HCT116 (cell line): ENCODE measurements at places on chromosomes 7 and 10. TPM values are rescaled to one million over a fixed set of nuclear protein-coding genes. Genes with fewer than 3 reads are reported as not detected.

The TLX1 gene
- total RNA-seq, result not detected

The AKR1C3 gene
- total RNA-seq, result 3.0 TPM

The UBTD1 gene
- 12.8 TPM for total RNA-seq

The NOBOX gene
- total RNA-seq, result not detected

The ANKIB1 gene
- total RNA-seq, result 41.2 TPM

The TRIM24 gene
- total RNA-seq, result 12.8 TPM

The A1CF gene
- 0.30 TPM for total RNA-seq

The CTBP2 gene
- total RNA-seq, result 144 TPM

DNA sequence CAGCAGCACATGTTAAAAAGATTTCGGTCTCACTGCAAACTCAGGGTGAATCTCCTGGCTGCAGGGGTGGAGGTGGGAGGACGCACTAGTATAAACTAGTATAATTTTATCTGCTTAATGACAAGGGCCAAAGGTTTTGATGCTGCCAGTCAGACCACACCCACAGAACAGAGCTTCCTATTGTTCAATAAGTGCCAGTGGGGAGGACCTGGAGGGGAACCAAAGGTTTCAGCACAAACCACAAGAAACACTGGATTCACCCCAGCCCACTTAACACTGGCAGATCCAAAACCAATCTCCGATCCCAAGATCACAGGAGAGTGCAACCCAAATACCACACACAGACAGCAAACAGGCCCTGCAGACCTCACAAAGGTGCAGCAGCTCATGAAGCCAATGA lies 6.6 kb downstream of the VOPP1 start:
- no peaks in the 10 kb centered on the region for H3K27me3 ChIP-seq
- no peak overlapping the region for H3K4me3 ChIP-seq
- no peaks in the 10 kb centered on the region for H3K36me3 ChIP-seq
- H3K27ac ChIP-seq, result no peak overlapping the region

DNA sequence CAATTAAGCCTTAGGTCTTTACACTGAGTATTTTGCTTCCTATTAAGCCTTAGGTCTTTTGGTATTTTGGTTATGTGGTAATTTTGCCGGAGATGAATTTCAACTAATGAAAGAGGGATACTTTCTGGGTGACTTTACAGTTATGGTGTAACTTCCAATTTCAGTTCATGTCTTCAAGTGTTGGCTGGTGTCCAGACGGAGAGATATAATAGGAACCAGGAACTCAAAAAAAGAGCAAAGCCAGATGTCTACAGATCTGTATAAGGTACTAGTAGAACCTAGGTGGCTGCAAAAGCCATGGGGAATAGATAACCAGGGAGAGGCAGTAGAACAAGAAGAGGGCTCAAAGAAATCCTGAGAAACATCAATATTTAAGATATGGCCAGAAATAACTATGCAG lies 12.3 kb downstream of the ERCC6 start:
- H3K27ac ChIP-seq, result no peak overlapping the region
- peaks cover 9% of the 10 kb centered on the region; the same call in 1 of the 2 replicates for H3K36me3 ChIP-seq
- H3K4me3 ChIP-seq, result no peak overlapping the region
- DNase-seq, result no peak

- H3K36me3 ChIP-seq, result no peaks in the 10 kb centered on the region
- H3K4me3 ChIP-seq, result no peak overlapping the region
- DNase-seq, result no peak
- no peaks in the 10 kb centered on the region for H3K4me1 ChIP-seq
- 0 out of 2 replicates have a peak, but pooled peaks cover 3% of the 10 kb centered on the region for H3K27me3 ChIP-seq
These were observed 88.5 kb downstream of the PAXIP1 start for GRCh38 chr7:154914308-154914995.

- no peaks in the 10 kb centered on the region for H3K27me3 ChIP-seq
- H3K27ac ChIP-seq, result peak overlapping the region; percentile 73
- H3K4me3 ChIP-seq, result no peak overlapping the region
- H3K4me1 ChIP-seq, result peaks cover 83% of the 10 kb centered on the region
These were observed 104.7 kb upstream of the KLF14 start for GRCh38 chr7:130838738-130839137.

- peaks cover 18% of the 10 kb centered on the region; the same call in 1 of the 2 replicates for H3K27me3 ChIP-seq
- no peaks in the 10 kb centered on the region for H3K36me3 ChIP-seq
- H3K4me3 ChIP-seq, result no peak overlapping the region
- H3K27ac ChIP-seq, result no peak overlapping the region
These were observed 73.9 kb upstream of the VIPR2 start for GRCh38 chr7:159218607-159219006.

GRCh38 chr7:150660939-150661613 lies 24.4 kb upstream of the GIMAP2 start:
- DNase-seq, result no peak
- no peak overlapping the region for H3K27ac ChIP-seq
- no peaks in the 10 kb centered on the region for H3K4me1 ChIP-seq

GRCh38 chr10:61142987-61143386 lies 199.0 kb upstream of the RHOBTB1 start:
- no peak for DNase-seq
- H3K36me3 ChIP-seq, result no peaks in the 10 kb centered on the region
- no peaks in the 10 kb centered on the region for H3K27me3 ChIP-seq
- no peak overlapping the region for H3K27ac ChIP-seq

GRCh38 chr7:123637203-123637602 lies 18.5 kb upstream of the LMOD2 start:
- no peaks in the 10 kb centered on the region for H3K36me3 ChIP-seq
- H3K4me3 ChIP-seq, result no peak overlapping the region
- no peaks in the 10 kb centered on the region for H3K4me1 ChIP-seq
- no peak for DNase-seq
- no peak overlapping the region for H3K27ac ChIP-seq

DNA sequence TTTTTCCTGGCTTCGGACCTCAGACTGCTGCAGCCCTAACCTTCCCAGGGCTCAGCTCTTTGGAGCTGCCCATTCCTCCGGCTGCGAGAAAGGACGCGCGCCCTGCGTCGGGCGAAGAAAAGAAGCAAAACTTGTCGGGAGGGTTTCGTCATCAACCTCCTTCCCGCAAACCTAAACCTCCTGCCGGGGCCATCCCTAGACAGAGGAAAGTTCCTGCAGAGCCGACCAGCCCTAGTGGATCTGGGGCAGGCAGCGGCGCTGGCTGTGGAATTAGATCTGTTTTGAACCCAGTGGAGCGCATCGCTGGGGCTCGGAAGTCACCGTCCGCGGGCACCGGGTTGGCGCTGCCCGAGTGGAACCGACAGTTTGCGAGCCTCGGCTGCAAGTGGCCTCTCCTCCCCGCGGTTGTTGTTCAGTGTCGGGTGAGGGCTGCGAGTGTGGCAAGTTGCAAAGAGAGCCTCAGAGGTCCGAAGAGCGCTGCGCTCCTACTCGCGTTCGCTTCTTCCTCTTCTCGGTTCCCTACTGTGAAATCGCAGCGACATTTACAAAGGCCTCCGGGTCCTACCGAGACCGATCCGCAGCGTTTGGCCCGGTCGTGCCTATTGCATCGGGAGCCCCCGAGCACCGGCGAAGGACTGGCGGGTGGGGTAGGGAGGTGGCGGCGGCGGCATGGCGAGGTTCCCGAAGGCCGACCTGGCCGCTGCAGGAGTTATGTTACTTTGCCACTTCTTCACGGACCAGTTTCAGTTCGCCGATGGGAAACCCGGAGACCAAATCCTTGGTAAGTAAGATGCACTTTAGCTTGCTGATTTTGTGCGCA lies at the start of gene PLXDC2:
Gene PLXDC2, plus strand, starts transcription at position 22 of the 820 bp plus-strand sequence.
- H3K4me3 ChIP-seq, result no peak within 1 kb of the TSS
- H3K27ac ChIP-seq, result no peak within 1 kb of the TSS
- no peaks in the 10 kb centered on the region for H3K4me1 ChIP-seq
- H3K27me3 ChIP-seq, result no peaks in the 10 kb centered on the region
- no peaks in the 10 kb centered on the region for H3K36me3 ChIP-seq
- DNase-seq, result no peak

DNA sequence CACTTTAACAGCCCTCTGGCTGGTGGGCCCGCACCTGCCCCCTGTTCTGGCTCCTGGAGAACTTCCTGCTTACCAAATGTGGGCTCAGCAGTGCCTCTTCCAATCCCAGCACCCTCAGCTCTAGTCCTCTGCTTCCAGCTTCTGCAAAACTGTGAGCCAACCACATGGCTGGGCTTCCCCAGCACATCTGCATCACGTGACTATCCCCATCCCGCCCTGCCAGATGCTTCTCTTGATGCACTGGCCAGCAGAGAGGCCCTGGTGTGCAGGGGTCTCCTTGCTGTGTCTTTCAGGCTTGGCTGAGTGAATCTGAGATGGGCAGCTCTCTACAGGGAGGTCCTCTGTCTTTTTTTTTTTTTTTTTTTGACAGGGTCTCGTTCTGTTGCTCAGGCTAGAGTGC lies 43.8 kb upstream of the DMBT1 start:
- no peaks in the 10 kb centered on the region for H3K4me1 ChIP-seq
- no peak overlapping the region for H3K27ac ChIP-seq
- no peak overlapping the region for H3K4me3 ChIP-seq
- no peak for DNase-seq

DNA sequence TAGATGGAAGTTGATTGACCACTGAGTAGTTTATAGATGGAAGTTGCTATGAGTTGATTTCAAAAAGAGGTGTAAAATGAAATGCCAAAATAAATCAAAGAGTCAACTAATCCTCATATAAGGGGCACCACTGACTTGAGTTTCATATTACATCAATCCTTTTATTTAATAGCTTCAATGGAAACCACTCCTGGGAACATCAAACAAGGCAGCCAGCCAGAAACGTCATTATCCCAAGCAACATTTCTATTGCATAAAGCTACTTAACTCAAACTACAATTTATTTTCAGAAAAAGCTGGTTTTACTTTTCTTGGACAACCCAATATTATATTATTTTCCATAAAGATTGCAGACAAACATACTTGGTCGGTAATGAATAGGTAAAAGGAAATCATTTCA lies 162.1 kb downstream of the TSPAN12 start:
- H3K4me1 ChIP-seq, result no peaks in the 10 kb centered on the region
- no peak for DNase-seq
- H3K4me3 ChIP-seq, result no peak overlapping the region

GRCh38 chr10:75924309-75924902 lies 493.0 kb downstream of the LRMDA start:
- H3K27me3 ChIP-seq, result peaks cover 3% of the 10 kb centered on the region
- H3K36me3 ChIP-seq, result no peaks in the 10 kb centered on the region
- no peak overlapping the region for H3K27ac ChIP-seq
- DNase-seq, result no peak
- no peaks in the 10 kb centered on the region for H3K4me1 ChIP-seq
- H3K4me3 ChIP-seq, result no peak overlapping the region

- peaks cover 19% of the 10 kb centered on the region for H3K36me3 ChIP-seq
- no peak overlapping the region for H3K4me3 ChIP-seq
- no peak for DNase-seq
- H3K27ac ChIP-seq, result no peak overlapping the region
These were observed 2.0 kb upstream of the PURB start for GRCh38 chr7:44887293-44887692.

GRCh38 chr7:5610500-5611186 lies 170.8 kb downstream of the RNF216 start:
- H3K27ac ChIP-seq, result no peak overlapping the region
- no peaks in the 10 kb centered on the region for H3K36me3 ChIP-seq
- no peaks in the 10 kb centered on the region for H3K27me3 ChIP-seq
- no peak overlapping the region for H3K4me3 ChIP-seq
- no peak for DNase-seq

GRCh38 chr10:124671486-124672075 lies 72.6 kb downstream of the FAM53B start:
- peaks cover 17% of the 10 kb centered on the region for H3K4me1 ChIP-seq
- H3K27me3 ChIP-seq, result no peaks in the 10 kb centered on the region
- peak; percentile 34 for DNase-seq

GRCh38 chr10:14173706-14174594 lies 156.8 kb downstream of the FRMD4A start:
- no peak for DNase-seq
- H3K4me1 ChIP-seq, result no peaks in the 10 kb centered on the region
- no peak overlapping the region for H3K27ac ChIP-seq
- no peaks in the 10 kb centered on the region for H3K36me3 ChIP-seq
- peaks cover 90% of the 10 kb centered on the region for H3K27me3 ChIP-seq
- H3K4me3 ChIP-seq, result no peak overlapping the region

GRCh38 chr10:52871191-52871843 lies 98.7 kb upstream of the MBL2 start:
- H3K4me1 ChIP-seq, result no peaks in the 10 kb centered on the region
- no peaks in the 10 kb centered on the region for H3K36me3 ChIP-seq

DNA sequence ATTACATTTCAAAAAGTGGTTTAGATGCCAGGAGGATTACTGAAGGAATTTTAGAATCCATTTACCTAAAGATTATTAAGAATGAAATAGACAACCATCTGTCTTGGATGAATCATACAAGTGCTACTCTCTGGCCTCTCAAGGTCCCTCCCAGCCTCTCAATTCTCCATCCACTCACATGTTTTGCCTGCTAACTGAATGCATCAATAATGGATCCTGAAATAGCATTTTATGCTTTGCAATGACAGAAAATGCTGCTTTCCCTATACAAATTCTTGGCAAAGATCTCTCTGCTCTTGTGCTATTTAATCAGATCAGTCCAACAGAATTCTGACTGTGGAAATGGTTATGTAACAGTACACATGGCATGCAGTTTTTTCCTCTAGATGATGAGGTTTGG lies 68.1 kb downstream of the HBP1 start:
- H3K27ac ChIP-seq, result no peak overlapping the region
- H3K27me3 ChIP-seq, result no peaks in the 10 kb centered on the region
- no peaks in the 10 kb centered on the region for H3K4me1 ChIP-seq
- H3K36me3 ChIP-seq, result no peaks in the 10 kb centered on the region

GRCh38 chr7:75739796-75740672 lies 1.3 kb upstream of the HIP1 start:
- DNase-seq, result no peak
- no peaks in the 10 kb centered on the region for H3K36me3 ChIP-seq
- peak overlapping the region; percentile 64 for H3K27ac ChIP-seq
- H3K27me3 ChIP-seq, result no peaks in the 10 kb centered on the region
- peak overlapping the region; percentile 95 for H3K4me3 ChIP-seq

- peaks cover 10% of the 10 kb centered on the region for H3K4me1 ChIP-seq
- H3K4me3 ChIP-seq, result no peak overlapping the region
- H3K36me3 ChIP-seq, result no peaks in the 10 kb centered on the region
- no peaks in the 10 kb centered on the region for H3K27me3 ChIP-seq
These were observed 4.7 kb upstream of the KLHDC10 start for GRCh38 chr7:130065500-130066152.

- no peak overlapping the region for H3K27ac ChIP-seq
- DNase-seq, result no peak
- H3K4me3 ChIP-seq, result no peak overlapping the region
- no peaks in the 10 kb centered on the region for H3K27me3 ChIP-seq
These were observed 501.6 kb downstream of the GRID1 start for GRCh38 chr10:85864868-85865526.

- no peaks in the 10 kb centered on the region for H3K36me3 ChIP-seq
- peak overlapping the region; percentile 54 for H3K4me3 ChIP-seq
- no peak overlapping the region; the same call in 1 of the 2 replicates for H3K27ac ChIP-seq
- DNase-seq, result no peak
- 0 out of 2 replicates have a peak, but pooled peaks cover 3% of the 10 kb centered on the region for H3K4me1 ChIP-seq
These were observed 1.5 kb downstream of the ECHDC3 start for GRCh38 chr10:11743461-11744338.
